Stimulated activated CD4-positive, alpha-beta T cell treated with anti-CD3 and anti-CD28 coated beads, Interleukin-4, amount 100 ng/mL, for 1 hour (primary cell): ENCODE measurements at places on chromosomes 6 and 20.

DNA sequence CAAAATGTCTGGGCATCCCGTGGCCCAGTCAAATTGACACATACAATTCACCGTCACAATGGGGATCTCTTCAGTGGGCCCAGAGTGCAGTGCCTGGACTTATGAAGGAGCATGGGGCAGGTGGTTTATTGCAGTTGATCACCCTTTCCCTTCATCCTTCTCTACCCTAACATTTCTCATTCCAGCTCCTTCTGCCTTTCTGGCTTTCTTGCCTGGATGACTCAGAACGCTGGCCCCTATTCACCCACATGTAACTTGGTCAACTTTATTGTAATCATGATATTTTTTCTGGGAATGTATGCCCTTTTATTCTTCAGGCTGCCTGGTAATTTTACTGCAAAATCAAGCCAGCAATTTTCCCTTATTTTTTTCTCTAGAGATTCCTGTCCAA, 179.9 kb upstream of the DTNBP1 start:
- DNase-seq, result no peak

DNA sequence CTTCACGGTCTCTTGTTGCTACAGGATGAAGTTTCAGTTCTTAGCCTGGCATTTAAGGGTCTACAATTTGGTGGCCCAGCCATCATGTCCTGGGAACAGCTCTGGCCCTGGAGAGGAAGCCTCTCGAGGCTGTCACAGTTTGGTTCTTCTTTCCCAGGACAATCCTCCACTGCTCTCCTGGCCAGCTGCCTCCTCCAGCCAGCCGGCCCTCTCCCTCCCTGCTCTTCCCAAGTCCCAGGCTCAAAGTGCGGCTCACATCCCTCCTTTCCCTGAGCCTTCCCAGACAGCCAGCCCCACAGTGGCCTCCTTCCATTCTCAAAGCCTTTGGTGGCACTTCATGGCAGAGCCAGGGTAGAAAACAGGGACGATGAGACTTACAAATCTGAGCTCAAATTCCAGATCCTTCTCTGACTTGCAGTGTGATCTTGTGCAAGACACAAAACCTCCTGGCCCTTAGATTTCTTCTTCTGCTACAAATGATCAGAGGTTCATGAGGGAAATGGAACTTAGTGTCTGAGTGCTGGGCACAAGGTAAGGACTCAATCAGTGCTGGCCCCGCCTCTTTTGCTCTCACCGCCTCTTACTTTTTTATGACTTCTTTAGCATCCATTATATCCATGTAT, 223.8 kb upstream of the ECI2 start:
- no peak for DNase-seq

GRCh38 chr6:16216501-16217155, 21.8 kb upstream of the GMPR start:
- DNase-seq, result no peak

GRCh38 chr20:50392138-50392866, 117.9 kb upstream of the PTPN1 start:
- no peak for DNase-seq

DNA sequence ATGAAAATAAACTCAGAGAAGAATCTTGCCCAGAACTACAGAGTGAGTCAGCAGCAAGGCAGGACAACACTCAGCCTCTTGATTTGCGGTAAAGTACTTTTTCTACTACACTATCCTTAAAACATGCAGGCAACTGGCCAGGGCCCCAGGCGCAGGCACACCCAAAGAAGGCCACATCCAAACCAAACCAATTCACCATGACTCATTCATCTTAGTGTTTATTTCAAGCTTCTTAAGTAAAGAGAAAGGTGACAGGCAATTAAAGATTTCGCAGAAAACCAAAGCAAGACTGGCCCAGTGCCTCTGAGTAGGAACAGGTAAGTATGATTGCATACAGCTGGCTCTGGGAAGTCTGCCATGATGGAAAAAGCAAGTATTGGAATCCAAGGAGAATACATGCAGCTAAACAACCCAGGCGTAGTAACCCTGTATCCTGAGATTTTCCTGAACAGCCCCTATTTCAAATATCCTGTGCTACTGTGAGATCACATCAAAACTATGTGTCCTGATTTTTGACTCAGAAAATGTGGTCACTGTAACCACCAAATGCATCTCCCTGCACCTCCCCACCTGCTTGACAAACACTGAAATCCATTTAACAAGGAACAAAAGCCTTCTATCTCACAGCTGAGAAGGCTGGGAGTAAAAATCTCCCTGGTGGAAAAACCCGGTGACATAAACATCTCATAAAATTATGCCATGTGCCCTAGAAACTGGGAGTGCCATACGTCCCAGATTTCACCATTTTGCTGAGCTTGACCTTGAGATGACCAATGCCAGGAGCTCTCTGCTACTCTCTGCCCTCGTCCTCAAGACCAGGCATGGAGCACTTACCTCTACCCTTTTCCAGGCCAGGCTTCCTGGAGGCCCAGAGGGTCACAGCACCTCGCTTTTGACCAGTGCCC, 12.4 kb downstream of the WFDC3 start:
- no peak for DNase-seq

DNA sequence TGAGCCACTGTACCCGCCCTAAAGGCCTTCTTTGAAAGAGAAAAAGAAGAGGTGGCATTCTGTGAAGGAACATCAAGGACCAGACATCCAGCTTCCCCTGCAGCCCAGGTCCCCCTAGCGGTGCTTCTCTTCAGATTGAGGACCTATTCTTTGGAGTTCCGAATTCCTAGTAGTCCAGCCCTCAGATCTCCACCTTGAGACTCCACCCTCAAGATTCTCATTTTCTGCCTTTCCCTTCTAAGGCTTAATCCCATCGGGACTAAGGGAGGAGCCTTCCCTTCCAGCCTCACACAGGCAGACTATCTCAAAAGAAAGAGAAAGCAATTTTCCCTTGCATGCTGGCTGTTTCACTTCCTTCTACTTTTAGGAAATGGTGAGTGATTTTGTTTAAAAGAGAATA, 32.5 kb downstream of the MUC22 start:
- DNase-seq, result peak; percentile 22
